ENCODE measurements at places on chromosomes 11 and 22.

- no peak for DNase-seq
Observed at GRCh38 chr11:8747173-8747572, 64.6 kb downstream of the RPL27A start.

- DNase-seq: peak; percentile 60
Observed at GRCh38 chr11:117807482-117808327, 10.7 kb upstream of the DSCAML1 start.

DNA sequence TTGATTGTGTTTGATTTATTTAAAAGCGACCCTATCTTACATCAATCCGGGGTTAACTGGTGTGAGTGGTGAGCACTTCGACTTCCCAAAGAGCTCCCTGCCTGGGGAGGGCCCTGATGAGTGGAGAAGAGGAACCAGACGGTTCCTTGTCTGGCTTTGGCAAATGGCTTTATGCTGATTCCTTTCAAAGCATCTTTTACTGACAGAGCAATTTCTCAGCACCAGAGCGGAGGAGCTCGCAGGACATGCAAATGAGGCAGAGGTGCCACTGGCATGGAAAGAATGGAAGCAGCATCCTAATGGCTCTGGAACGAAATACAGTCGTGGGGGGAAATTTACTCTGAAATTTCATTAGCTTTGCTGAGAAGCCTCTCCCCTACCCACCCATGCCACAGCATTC lies 410.9 kb upstream of the B3GAT1 start:
- DNase-seq: no peak

DNA sequence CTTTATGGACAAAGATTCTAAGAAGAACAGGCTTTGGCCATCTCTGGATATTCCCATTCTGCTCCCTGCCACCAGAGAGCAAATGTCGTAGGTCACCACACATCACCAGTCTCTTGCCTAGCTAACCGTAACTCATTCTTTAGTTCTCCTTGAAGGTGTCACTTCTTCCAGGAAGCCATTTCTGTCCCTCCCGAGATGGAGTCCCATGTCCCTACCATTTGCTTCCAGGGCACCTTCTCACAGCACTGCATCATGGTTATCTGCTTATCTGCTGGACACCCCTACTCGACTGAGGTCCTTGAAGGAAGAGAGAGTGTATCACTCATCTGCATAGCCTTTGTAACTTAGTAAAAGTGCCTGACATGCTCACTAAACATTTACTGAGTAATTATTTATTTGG lies 47.6 kb downstream of the FAM83F start:
- no peak for DNase-seq

DNA sequence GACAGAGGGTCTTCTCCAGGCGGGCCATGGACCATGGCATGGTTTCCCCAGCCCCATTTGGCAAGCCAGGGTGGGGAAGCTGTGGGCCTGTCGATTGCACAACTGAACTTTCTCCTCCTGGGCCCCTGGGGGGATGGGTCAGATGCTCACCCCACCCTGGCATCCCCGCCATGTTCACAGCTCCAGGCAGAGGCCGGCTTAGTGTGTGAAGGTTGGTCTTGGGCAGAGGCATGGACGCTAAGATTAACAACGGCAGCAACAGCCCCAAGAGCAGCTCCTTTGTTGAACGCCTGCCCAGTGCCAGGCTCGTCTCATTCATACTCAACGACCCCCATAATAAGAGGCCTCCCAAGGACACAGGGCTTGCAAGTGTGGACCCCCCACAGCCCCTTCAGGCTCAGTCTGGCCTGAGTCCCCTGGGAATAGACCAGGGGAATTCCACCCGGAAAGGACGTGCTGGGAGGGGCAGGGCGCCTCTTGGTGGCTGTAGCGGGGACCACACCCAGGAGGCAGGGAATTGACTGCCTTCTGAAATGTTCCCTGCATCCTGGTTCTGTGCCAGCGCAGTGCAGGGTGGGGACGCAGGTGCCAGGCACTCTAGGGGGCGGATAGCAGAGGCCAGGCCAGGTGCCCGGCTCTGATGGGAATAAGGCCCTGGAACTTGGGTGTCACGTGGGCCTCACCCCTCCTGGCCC lies 8.3 kb downstream of the TSPO start:
- DNase-seq: no peak

GRCh38 chr11:46345881-46346484 lies 1.3 kb upstream of the DGKZ start:
- DNase-seq: no peak

DNA sequence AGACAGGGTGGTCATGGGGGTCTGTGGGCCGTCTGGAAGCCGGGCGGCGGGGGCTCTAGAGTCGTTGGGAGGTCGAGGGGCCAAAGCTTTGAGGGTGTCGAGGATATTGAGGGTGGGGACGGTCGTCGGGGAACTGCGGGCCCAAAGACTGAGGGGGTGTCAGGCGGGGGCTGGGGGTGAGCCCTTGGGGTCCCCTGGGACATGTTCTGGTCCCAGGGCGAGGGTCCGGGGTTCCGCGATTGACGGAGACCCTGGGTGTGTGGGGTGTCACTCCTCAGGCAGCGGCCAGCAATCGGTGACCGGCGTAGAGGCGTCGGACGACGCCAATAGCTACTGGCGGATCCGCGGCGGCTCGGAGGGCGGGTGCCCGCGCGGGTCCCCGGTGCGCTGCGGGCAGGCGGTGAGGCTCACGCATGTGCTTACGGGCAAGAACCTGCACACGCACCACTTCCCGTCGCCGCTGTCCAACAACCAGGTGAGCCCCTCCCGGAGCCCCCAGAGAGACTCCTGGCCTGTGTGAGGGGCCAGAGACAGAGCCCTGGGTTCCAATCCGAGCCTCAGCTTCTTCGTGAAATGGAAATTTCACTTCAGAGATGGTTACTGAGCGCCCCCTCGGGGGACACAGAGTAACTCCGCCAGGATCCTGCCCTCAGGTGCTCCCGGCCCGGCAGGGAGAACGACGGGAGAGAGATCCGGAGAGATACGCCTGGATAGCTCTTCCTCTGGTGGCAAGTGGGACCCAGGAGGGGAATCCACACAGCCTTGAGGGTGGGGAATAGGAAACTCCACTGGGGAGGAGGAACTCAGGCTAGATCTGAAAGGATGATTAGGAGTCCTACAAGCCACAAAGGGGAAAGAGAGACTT lies 714 bp downstream of the SDF2L1 start:
- peak; percentile 34 for DNase-seq

- peak; percentile 65 for DNase-seq
Observed at GRCh38 chr22:46053563-46054090, 76.7 kb upstream of the WNT7B start.

DNA sequence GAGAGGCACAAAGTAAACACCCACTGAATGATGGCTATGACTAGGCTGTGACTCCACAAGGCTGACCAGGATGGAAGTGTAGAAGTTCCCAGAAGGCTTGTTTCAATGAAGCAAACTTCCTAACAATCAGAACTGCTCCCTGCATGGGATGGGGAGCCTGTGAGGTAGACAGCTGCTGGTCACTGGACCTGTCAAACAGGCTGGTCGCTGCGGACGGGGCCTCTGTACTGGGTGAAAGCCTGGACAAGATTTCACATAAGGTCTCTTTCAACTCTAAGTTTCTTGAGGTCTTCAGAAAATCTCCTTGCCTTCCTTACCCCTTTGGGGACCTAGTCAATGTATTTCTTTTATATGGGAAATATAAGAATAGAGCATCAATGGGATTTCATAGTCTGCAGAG lies 438.2 kb downstream of the BUD13 start:
- DNase-seq: no peak

DNA sequence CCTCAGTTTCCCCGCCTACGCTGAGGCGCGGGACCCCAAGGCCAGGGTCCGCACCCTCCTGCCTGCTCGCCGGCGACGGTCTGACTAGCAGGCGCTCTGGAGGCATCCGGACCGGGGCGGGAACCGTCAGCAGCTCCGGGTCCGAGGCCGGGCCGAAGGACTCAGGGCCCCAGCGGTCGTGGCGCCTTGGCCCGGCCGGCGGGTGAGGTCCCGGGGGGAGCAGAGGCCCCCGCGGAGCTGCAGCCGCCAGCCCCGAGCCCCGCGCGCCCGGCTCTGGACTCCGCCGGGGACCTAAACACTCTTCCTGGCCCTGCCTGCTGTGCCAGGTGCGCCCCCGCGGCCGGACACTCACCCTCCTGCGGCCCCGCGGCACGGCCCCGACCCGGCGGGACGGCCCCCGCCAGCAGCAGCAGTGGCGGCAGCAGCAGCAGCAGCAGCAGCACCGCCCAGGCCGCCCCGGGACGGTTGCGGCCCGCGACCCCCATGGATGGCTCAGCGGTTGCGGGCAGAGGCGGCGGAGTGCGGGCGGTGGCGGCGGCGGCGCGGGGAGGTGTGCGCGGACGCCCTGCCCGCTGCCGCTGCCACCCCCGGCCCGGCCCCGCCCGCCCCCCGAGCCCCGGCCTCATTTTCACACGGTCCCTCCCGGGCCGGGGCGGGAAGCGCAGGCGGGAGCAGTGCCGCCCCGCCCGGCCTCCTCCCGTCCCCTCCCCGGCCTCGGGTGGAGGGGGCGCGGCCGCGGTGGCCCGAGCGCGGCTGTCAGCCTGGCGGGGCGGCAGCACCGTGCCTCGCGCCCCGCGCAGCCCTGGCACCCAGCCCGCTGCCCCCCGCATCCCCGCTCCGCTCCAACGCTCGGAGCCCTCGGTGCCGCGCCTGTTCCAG lies at the start of gene SCUBE2:
Gene SCUBE2 (minus strand): TSS at position 556 of the 879 bp plus-strand sequence. CDS start 71 bp downstream, at position 485.
- no peak for DNase-seq

DNA sequence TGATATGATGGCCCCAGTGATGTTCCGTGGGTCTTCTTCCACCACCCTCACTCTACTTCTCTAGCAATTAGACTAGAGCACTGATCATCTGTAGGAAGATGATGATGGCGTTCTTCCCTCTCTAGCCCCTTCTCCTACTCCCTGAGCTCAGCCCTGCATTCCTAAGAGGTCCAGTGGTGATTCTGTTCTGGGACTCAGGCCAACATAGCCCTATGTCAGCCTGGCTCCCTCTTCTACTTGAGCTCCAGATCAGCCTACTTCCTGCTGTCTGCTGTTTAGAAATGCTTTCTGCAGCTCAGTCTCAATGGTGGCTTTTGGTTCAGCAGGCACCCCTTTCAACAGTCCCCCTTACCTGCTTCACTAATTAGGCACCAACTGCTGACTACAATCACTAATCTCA lies 86.1 kb upstream of the ZBED5 start:
- DNase-seq: no peak

Measured in naive thymus-derived CD4-positive, alpha-beta T cell (primary cell).